Activated CD4-positive, alpha-beta T cell treated with anti-CD3 and anti-CD28 coated beads, Interleukin-2, Interleukin-6, amounts not matched to agents 100 ng/mL and 50 ng/mL, durations not matched to agents 16 hours and 8 hours (primary cell): ENCODE measurements at places on chromosomes 3 and 15.

DNA sequence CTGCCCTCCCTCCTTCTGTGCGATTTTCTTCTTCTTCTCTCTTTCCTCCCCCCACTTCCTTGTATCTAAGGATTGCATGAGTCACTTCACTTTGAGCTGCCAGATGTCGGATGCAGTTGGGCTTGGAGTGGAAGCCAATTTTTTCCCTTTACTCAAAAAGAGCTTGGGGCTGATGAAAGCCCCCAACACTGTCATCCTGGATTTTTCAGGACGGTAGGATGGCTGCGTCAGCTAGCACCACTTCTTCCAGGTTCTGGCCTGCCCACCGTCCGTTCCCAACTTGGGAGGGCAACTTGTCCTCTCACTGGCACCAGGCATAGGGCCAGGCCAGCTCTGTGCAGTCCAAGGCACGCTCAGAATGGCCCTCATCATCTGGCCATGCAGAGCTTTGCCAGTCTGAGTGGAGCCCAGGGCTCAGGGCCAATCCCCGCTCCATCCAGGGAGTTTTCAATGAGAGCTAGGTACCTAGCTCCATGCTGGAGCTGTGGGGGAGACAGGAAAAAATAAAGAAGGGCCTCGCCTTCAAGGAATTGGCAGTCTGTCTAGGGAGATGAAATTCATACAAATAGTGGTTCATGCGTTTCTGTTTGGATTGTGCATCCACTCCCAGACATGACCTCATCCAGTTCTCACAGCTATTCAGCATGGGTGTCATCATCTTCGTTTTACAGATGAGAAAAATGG lies 47.7 kb upstream of the INSYN1 start:
- DNase-seq, result no peak

GRCh38 chr15:78360958-78361718 lies 21.0 kb downstream of the CRABP1 start:
- DNase-seq, result no peak

DNA sequence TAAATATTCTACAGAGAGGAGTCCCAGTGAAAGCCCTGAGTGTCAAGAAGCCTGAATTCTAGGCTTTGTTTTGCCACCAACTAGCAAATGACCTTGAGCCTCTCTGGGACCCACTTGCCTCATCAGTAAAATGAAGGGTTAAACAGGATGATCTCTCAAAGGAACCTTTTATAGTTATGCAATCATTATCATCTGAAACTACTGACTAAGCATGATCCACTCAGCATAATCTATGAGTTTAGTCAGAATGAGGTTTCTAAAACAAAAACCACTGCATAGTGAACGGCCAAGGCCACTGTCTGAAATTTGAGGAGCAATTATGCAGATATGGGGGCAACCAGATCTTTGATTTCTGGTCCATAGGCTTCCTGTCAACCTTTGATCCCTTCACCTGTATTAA lies 319.0 kb downstream of the MECOM start:
- DNase-seq, result no peak

DNA sequence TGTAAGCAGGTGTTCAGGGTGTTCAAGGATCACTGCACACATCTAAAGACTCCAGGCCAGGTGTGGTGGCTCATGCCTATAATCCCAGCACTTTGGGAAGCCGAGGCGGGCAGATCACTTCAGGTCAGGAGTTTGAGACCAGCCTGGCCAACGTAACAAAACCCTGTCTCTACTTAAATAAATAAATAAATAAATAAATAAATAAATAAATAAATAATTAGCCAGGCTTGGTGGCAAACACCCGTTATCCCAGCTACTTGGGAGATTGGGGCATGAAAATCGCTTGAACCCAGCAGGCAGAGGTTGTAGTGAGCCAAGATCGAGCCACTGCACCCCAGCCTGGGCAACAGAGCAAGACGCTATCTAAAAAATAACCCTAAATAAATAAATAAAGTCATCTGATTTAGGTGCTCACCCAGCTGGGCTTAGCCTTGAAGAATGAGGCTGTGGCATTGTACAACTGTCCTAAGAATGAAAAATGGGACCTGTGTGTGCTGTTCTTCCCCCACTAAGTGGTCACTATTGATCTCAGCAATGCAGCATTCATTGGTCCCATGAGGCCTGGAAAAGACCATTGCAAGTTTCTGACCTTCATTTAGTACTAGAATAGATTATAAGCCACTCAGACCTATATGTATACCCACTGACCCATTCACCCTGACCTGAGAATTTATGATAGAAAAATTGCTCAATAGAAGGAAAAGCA lies 82.8 kb upstream of the ABHD17C start:
- DNase-seq, result no peak

- DNase-seq, result no peak
Measured at GRCh38 chr15:48451736-48452135, 120.5 kb downstream of the DUT start.

- DNase-seq, result no peak
Measured at GRCh38 chr3:144252896-144253295, 281.3 kb downstream of the DIPK2A start.

- DNase-seq, result no peak
Measured at GRCh38 chr3:102660653-102661052, 225.8 kb downstream of the ZPLD1 start.

- no peak for DNase-seq
Measured at GRCh38 chr3:116034794-116035193, 410.5 kb downstream of the LSAMP start.

DNA sequence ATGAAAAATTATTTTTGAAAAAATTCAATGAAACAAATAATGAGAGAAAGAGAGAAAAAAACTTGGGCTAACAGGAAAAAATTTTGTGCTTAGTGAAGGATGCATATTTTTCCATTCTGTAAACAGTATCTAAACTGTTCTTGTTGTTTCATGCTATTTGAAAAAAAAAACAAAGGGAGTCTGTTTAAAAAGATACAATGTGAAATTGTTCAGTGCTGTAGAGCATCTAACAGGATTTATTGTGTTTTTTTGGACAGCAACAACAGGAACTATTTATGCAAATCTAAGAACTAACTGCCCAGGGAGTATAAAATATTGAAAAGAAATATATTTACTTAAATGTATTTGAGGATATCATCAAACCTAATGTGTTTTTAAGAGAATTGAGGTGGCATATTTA lies 55.1 kb downstream of the PEX5L start:
- DNase-seq, result no peak

DNA sequence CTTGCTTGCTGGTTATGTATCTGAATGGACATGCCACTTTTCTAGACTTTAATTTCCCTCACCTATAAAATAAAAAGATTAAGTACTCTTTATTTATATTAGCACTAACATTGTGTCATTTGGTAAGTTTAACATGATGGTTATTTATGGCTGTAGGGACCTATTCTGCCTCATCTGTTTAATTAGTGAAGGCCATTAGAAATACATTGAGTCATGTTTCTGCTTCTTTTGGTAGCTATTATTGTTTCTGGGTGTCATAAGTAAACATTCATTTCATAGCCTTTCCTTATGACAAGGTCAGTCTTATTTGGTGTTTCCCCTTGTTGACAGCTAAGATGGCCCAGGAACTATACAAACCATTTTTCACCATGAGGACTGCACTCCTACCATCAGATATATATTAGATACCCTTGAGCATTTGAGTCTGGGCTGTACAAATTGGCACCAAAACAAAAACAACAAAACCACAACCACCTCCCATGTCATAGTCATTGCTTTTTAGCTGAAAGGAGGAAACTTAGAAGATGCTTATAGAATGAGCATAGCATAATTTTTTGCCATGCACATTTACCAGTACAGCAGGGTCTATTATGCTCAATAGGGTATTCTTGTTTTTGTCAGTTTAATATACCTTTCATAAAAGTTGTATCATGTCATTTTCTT lies 39.3 kb downstream of the SRP14 start:
- no peak for DNase-seq

DNA sequence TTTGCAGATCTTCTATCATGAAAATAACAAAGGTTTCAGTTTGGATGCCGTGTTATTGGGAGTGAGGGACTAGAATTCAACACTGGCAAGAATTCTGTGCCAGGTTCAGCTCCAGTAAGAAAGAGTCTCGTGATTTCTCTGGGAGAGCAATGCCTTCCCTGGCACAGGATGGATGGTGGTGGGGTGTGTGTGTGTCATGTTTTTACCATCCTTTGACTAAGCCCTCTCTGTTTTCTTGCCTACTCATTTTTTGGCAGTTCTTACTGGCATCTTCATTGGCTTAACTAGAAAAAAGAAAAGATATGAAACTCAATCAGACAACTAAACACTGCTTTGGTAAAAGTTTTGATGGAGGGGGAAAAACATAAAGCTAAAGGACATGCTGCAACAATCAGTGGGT lies 86.6 kb downstream of the FMN1 start:
- DNase-seq, result no peak

DNA sequence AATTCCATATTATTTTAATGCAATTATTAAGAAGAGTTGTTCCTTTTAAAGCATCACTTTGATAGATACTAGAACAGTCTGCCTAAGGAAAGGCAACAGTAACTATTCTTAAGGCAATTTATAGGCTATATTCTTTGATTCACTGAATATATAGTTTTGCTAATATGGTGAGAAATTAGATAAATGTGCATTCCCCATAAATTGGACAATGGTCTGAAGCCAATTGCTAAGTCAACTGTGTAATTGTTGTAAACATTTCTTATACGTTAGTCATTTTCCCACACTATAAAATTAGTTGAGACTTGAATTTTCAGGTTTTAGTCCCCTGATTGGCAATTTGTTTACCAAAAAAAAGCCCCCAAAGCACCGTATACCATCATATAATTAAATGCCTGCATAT lies 263.0 kb upstream of the NECTIN3 start:
- DNase-seq, result no peak

DNA sequence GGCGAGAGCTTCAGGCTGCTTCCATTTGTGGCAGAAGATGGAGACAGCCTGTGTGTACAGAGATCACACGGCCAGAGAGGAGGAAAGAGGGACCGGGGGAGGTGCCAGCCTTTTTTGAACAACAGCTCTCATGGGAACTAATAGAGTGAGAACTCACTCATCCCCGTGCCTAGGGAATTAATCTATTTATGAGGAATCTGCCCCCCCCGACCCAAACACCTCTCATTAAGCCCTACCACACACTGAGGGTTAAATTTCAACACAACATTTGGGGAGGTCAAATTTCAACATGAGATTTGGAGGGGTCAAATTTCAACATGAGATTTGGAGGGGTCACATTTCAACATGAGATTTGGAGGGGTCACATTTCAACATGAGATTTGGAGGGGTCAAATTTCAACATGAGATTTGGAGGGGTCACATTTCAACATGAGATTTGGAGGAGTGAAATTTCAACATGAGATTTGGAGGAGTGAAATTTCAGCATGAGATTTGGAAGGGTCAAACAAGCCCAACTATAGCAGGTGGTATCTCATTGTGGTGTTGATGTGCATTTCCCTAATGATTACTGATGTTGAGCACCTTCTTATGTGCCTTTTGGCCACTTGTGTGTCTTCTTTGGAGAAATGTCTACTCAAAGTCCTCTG lies 20.6 kb upstream of the RFTN1 start:
- DNase-seq, result no peak

- DNase-seq, result no peak
Measured at GRCh38 chr3:9123840-9124239, 125.6 kb downstream of the SRGAP3 start.

- DNase-seq, result no peak
Measured at GRCh38 chr3:98786364-98787006, 23.3 kb downstream of the ST3GAL6 start.

DNA sequence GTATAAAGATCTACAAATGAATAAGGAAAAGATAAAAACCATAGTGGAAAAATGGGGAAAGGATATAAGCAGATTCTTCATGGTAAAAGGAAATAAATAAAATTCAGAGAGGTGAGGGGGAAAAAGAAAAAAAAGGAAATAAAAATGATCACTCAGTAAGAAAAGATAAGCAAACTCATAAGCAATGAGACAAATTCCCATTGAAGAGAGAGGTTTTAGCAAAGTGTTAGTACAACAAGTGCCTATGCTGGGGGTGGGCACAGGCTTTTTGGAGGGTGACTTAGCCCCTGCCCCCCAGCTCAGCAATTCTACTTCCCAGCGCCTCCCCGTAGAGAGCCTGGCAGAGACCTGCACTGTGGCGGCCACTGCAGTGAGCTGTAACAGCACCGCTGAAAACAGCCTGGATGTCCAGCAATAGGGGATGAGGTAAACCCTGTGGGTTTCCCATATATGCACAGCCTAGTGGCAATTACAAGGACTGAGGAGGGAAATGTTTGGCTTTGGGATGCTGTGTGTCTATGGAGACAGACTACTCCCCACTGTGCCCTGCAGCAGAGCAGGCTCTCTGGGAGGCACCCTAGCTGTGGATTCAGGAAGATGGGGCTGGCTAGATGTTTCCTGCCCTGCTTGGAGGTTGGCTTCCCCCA lies 23.7 kb upstream of the SFMBT1 start:
- no peak for DNase-seq

DNA sequence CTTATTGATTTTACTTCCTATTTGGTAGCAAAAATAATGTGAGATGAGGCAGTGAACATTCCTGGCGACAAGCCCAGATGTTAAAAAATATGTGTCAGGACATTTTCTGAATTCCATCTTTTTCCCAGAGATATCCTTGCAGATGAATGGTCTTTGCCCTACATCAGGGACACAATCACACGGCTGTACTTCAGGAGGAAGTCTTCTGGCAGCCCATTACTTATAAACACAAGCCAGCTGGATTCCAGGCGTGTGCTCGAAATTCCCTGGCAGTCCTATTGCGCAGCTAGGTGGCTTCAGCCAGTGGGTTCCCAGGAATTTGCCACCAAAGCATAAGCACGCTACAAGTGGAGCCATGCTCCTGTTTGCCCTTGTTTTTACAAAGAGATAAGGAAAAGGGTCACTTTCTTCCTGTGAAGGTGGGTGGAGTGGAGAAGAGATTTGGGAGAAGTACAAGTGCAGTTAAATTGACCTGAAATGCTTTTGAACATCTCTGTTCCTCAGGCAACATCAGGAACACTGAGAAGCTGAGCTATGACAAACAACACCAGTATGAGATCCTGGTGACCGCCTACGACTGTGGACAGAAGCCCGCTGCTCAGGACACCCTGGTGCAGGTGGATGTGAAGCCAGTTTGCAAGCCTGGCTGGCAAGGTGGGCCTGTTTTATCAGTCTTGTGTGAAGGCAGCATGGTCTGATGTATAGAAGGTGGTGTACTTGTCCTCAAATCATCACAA lies 257.1 kb upstream of the TRIM42 start:
- no peak for DNase-seq

- no peak for DNase-seq
Measured at GRCh38 chr15:86077070-86077469, 2.6 kb upstream of the AGBL1 start.

DNA sequence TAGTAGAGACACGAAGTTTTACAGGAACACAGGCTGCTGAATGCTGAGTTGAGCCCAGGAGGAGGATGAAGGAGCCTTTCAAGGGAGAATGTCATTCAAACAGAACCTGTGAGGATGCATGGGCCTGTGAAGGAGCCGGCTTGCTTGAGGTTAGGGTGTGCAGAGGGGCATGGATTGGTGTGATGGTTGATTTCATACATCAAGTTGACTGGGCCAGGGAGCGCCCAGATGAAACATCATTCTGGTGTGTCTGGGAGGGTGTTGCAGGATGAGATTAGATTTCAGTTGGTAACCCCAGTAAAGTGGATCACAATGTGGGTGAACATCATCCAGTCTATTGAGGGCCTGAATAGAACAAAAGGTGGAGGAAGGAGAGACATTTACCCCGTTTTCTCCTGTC lies 243.6 kb downstream of the EDEM1 start:
- DNase-seq, result no peak
